ENCODE measurements at places on chromosomes 13 and 19.

DNA sequence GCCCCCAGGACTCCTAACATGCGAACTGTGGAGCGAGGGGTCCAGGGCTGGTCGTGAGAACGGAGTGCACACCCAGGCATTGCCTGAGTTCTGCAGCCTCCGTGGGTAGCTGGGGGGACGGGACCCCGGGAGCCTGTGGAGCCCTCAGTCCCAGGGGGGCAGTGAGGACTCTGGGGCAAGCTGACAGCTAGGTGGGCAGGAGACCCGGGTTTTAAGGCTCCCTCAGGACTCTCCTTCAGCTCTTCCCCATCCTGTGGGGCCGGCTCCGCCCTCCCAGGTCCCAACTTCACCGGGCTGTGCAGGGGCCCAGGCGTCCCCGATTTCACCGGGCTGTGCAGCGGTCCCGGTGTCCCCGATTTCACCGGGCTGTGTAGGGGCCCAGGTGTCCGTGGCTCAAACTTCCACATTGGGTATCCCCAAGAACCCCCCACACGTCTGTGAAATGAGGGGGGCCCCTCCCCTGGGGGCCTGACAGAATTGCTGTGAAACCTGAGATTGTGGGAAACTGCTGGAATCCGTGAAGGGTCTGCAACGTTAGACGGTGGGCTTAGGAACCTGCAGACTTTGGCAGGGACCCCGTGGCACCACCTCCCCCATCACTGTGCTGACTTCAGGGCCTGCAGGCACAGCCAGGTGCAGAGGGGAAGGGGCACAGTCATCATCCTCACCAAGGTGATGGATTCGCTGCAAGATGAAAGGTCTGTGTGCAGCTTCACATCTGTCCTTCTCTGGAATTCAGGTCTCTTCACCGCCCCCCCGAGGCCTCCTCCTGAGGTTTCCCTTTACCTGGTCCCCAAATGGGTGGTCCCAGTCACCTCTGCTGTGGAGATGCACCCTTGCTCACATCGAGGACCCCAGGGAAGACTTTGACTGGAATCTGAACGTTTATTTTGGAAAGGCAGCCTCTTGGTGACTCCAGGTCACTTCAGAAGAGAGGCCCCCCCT lies 73.2 kb upstream of the MCF2L start:
- DNase-seq: no peak

DNA sequence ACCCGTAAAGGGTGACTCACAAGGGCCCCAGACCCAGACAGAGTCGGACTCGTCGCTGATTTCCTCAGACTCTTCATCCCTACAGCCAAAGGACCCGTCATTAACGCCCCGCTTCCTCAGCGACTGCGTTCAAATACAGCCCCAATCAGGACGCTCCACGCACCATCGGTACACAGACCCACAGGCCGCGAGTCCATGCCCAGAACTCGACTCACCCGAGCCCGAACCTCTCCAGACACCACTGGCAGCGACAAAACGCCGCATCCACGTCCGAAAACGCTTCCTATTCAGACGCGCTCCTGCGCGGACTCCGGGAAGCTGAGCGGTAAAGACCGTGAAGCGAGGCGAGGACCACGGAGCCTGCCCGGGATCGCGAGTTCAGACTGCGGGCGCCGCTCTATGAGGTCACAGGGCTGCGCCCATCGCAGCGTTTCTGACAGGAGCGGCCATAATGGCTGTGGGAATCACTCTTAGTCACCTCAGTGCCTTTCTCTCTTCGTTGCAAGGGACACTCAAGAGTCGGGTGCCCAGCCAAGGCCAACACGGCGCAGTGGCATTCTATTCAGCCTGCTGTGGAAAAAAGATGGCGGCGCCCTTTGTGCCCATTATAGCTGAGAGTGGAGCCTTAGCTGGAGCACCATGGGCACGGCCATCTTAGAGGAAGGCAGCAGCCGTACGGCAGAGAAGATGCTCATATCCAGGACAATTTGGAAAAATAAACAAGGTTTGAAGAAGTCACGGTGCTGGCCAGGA lies at the start of gene ZNF614:
Gene ZNF614, minus strand, starts transcription at position 353 of the 753 bp plus-strand sequence. CDS start 2,634 bp downstream, outside the sequence.
- DNase-seq: peak; percentile 64

GRCh38 chr13:29081036-29081435 lies 260.9 kb downstream of the MTUS2 start:
- no peak for DNase-seq

- DNase-seq: peak; percentile 98
Measured at GRCh38 chr19:29941828-29942403, at the start of gene URI1. URI1 (plus strand) TSS chr19:29942239; CDS start chr19:29942548, 309 bp downstream.

GRCh38 chr19:52336791-52337381 lies 843 bp downstream of the ZNF610 start:
- DNase-seq: no peak

DNA sequence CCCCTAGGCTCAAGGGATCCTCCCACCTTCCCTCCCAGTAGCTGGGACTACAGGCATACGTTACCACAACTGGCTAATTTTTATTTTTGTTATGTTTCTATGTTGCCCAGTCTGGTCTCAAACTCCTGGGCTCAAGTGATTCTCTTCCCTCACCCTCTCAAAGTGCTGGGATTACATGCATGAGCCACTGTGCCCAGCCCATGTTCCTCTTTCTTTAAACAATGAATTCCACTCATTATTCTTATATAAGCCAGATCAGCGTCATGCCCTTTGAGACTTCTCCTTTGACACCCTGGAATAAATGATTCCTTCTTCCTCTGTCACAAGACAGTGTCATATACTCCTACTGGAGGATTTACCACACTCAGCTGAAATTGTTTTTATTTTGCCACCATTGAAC lies 519.9 kb upstream of the SPRY2 start:
- DNase-seq: no peak

- no peak for DNase-seq
Measured at GRCh38 chr13:54775501-54776191, 1747.0 kb downstream of the OLFM4 start.

DNA sequence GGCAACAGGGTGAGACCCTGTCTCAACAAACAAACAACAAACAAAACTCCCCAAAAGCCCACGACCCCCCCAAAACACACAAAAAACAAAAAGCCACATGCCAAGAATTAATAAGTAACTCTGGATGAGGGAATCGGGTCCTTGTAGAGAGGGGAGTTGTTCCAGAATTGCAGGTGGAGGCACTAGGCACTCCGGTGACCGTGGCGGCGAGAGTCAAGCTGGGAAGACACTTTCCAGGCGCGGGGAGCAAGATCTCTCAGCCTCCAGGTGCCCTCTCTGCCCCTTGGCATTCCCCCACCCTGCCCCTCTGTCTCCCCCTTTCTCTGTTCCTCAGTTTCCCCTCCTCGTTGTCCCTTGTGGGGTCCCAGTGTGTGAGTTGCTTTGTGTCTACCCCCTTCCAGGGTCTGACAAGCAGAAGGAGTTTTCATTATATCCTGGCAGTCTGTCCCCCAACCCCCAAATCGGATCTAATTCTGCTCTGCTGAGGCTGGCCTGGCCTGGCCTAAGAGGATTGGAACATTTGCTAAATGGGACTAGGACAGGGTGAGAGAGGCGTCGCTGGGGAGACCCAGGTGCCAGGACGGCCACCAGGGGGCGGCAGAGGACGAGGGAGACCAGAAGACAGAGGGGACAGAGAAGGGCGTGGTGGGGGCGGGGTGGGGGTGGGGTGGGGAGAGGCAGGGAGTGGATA lies 8.3 kb upstream of the CRX start:
- peak; percentile 70 for DNase-seq

- no peak for DNase-seq
Measured at GRCh38 chr19:5231857-5232678, 108.5 kb downstream of the PTPRS start.

GRCh38 chr19:50534478-50534877 lies 20.8 kb upstream of the ASPDH start:
- no peak for DNase-seq

- DNase-seq: no peak
Measured at GRCh38 chr13:105471673-105472072, 1063.8 kb downstream of the EFNB2 start.

- no peak for DNase-seq
Measured at GRCh38 chr13:110403315-110403714, 96.2 kb downstream of the COL4A2 start.

- DNase-seq: no peak
Measured at GRCh38 chr13:43089912-43090498, 66.6 kb downstream of the DNAJC15 start.

DNA sequence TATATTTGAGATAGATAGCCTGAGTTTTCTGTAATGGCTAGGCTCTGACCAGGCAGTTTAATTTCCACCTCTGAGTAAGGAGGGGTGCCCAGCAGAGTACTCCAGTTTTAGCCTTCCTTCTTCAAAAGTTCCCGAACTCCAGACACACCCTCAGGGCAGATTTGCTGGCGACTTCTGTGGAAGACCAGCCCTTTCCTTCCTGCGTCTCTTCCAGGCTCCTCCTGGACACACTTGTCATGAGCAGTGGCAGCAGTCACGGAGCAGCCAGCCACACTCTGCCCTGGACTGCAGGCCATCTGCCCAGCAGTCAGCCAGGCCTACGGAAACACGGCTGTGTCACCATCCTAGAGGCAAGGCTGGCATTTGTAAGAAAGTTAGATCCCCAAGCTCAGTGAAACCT lies 6.6 kb upstream of the FLT1 start:
- no peak for DNase-seq

- no peak for DNase-seq
Measured at GRCh38 chr13:76570510-76570971, 315.7 kb downstream of the KCTD12 start.

DNA sequence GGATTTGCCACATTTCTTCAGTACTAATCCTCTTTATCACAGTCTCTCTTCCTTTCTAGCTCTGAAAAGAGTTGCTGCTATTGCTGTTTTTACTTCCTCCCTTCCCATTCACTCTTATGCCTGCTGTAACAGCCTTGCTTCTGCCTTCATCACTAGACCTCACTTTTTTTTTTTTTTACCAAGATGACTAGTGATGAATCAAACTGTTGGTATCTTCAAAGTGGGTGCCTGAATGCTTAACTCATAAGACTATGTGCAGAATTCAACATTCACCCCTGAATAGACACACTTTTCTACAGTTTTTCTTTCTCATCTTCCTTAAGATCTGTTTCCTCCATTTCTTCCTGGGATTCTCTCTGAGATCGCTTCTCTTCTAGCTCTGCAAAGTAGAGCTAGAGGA lies 217.2 kb upstream of the HTR2A start:
- DNase-seq: no peak

- no peak for DNase-seq
Measured at GRCh38 chr13:108742701-108743451, 113.5 kb downstream of the MYO16 start.

DNA sequence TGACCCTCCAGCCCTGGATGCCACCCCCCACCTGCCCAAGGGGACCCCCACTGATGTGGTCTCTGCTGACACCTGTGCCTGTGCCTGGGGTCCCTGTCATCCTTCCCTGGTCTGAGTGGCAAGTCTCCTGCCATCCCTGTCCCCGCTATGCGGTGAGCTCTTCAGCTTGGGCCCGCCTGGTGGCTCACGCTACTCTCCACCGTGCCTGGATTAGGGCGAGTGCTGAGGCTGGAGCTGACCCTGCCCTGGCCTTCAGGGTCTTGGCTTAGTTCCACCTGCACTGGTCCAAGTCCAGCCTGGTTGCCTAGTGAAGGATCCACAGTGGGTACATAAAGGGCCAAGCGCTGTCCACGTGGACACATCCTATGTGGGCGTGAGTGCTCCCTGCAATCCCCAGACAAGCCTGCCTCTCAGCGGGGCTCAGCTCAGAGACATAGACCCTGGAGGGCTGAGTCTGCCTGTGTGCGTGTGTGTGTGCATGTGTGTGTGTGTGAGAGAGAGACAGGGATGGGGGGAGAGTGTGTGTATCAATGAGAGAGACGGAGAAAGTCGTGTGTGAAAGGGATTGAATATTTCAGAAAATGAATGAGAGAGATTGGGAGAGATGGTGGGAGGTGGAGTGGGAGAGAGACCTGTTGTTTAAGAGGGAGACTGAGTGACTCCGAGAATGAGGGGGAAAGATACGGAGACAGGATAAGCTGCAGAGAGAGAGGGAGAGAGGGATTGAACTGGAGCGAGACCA lies 22.1 kb downstream of the WTIP start:
- no peak for DNase-seq

DNA sequence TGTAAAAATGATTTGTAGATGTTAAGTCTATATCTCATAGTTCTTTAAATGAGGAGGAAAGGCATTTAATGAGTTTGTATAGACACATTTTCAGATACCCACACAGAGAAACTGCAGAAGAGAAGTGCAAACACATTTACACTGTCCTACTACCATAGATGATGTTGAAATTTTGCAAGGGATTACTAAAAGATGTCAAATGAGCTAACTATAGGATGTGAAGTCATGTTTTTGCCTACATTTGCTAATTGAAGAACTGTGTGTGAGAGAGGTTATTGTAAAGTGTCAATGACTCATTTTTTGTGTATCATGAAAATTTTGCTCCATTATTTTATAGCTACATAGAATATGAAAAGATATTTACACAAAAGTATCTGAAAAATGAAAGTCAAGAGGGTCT lies 178.9 kb downstream of the ITGBL1 start:
- DNase-seq: no peak

- DNase-seq: no peak
Measured at GRCh38 chr13:107208889-107209288, 641.0 kb upstream of the ARGLU1 start.

GRCh38 chr13:28022848-28023518 lies 34.5 kb upstream of the URAD start:
- DNase-seq: no peak

DNA sequence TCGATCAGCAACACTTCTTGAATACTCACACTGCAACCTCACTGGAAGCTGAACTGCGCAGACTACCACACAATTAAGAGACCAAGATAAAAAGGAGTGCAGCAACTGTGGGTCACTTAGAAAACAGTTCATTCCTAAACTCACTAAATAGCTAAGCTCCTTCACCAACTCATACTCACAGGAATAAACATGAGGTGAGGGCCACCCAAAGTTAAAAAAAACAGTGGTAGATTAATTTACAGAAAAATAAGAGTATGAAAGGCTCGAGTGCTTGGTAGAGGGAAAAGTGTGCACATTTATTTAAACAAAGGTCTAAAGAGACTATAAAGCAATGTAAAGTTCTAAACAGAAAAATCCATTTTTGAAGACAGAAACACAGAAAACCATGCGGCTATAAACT lies 7.6 kb downstream of the ANKRD10 start:
- no peak for DNase-seq

- no peak for DNase-seq
Measured at GRCh38 chr19:3575260-3575741, 2.6 kb downstream of the HMG20B start.

DNA sequence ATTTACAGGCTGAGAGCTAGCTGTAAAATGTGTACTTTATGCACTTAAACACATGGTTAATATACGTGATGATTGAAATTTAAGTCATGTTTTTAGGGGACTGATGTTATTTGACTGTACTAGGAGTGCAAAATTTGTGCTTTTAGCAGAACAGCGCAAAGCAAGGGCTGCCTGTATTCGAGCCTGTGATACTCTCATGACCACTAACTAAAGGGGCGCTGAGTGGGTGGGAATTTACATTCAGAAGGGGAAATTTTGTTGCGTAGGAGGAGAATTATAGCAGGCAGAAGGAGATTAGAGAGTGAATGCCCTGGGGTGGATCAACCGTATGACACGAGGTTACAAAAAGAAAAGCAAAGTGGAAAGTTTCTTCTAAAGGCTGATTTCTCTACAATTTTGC lies 271.8 kb upstream of the HTR2A start:
- DNase-seq: no peak
